ENCODE measurements at places on chromosomes 2 and 18.

- DNase-seq, result no peak
Observed at GRCh38 chr2:121599963-121600651, 49.2 kb downstream of the CLASP1 start.

GRCh38 chr2:74515981-74516633, 1.9 kb downstream of the TLX2 start:
- peak; percentile 81 for DNase-seq

- DNase-seq, result no peak
Observed at GRCh38 chr2:64012115-64012514, 7.1 kb downstream of the VPS54 start.

GRCh38 chr2:142495141-142495540, 364.3 kb upstream of the LRP1B start:
- no peak for DNase-seq

DNA sequence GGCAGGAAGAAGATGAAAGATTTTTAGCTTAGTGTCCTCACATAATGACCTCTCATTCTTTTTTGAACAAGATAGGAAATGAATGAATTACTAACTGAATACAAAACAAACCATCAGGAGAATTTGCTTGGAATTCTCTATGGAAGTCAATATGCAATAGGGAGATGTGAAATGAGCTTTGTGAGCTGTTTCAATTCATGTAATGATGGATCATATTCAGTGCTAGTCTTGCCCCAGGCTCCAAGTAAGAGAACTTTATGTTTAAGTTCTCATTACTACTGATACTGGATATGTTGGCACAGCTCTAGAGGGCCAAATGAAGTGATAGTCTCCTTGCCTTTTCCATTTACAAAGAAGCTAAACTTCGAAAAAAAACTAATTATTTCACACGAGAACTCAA, 29.2 kb downstream of the MYOM1 start:
- no peak for DNase-seq

DNA sequence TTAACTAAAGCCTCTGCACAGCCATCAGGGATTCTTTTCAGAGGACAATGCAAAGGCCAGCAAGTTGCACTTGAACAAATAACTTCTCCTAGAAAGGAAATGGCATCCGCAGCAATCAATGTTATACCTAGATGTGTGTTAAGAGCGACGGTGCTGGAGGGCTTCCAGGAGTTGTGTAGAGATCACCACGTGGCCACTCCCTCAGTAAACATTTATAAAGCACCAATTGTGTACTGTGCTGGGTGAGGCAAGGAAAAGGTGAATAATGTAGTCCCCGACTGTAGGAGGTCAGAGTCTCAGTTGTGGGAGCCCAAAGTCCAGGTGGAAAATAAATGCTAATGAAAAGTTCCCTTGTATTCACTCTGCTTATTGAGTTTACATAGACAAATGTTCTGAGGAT, 135.0 kb downstream of the ALK start:
- no peak for DNase-seq

DNA sequence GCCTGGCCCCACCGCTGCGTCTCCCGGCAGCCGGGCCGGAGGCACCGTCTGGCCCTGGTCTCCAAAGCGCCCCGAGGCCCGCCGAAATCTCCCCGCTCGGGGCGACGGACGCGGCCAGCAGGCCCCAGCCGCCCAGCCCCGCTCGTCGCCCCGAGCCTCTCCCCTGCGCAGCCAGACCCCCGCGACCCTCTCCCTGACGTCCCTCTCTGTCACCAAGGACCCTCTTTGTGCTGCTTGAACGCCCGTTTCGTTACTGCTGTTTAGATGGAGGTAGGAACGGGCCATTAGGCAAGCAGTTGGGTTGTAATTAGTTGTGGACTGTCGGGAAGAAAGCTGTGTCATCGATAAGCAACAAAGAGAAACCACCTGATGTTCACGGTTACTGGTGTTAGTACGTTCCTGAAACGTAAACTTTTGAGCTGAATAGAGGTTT, 686 bp downstream of the UBXN4 start:
- DNase-seq, result peak; percentile 72

DNA sequence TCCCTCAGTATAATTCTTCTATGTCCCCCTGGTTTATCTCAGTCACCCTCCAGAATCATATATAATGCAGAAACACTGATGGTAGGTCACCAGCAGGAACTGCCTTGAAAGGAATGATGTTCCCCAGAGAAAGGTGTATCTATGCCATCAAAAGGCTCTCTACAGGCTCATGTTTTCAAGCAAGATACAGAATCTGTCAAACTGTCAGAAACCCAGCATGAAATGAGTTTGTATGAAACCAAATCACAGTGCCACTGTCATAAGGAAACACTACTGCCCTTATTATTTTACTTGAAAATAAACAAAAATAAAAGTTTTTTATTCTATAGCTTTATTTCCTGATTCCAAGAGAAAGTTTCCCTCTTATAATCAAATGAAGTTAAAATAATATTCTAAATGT, 1064.5 kb upstream of the DDX18 start:
- no peak for DNase-seq

- DNase-seq, result no peak
Observed at GRCh38 chr2:73917696-73918207, 8.9 kb upstream of the DGUOK start.

DNA sequence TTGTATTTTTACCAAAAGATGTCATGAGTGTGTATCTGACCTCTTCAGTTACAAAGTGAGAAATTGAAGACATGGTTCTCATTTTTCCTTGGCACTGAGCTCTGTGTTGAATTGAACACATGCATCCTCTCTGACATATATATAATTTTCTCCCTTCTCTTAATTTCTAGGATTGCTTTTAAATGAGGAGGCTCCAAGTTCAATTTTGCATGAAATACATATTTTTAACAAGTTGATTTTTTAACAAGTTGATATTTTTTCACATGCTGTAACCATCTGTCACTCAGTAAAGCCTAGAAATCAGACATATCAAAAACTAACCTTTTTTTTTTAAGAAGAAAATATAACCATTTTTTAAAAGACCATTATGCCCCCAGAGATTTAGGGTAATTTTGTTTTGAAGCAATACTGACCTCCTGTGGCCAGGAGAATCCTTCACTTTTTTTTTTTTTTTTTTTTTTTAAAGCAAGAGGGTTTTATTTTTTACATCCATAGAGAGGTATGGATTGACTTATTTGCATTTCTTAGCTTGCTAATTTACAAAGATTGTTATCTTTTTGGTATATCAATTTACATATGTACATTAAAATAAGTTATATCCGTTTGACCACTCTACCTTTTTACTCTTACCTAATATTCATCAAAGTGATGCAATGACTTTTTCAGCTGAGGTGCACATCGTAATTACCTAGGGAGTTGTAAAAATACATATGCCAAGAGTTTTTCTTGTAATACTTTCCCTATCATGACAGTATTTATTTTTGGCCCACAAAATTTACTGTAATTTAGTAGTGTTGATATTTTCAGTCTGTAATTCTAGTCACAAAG, 161.8 kb downstream of the SOCS6 start:
- peak; percentile 40 for DNase-seq

- DNase-seq, result no peak
Observed at GRCh38 chr2:46461709-46462171, 17.6 kb upstream of the TMEM247 start.

- DNase-seq, result no peak
Observed at GRCh38 chr2:150981826-150982225, 279.8 kb downstream of the RBM43 start.

- DNase-seq, result no peak
Observed at GRCh38 chr2:160513120-160513519, 19.5 kb upstream of the RBMS1 start.

GRCh38 chr2:168191955-168192785, 55.2 kb downstream of the STK39 start:
- DNase-seq, result no peak

GRCh38 chr2:71417300-71418202, 35.8 kb upstream of the DYSF start:
- peak; percentile 47 for DNase-seq

GRCh38 chr2:64289251-64289650, 145.0 kb upstream of the PELI1 start:
- no peak for DNase-seq

DNA sequence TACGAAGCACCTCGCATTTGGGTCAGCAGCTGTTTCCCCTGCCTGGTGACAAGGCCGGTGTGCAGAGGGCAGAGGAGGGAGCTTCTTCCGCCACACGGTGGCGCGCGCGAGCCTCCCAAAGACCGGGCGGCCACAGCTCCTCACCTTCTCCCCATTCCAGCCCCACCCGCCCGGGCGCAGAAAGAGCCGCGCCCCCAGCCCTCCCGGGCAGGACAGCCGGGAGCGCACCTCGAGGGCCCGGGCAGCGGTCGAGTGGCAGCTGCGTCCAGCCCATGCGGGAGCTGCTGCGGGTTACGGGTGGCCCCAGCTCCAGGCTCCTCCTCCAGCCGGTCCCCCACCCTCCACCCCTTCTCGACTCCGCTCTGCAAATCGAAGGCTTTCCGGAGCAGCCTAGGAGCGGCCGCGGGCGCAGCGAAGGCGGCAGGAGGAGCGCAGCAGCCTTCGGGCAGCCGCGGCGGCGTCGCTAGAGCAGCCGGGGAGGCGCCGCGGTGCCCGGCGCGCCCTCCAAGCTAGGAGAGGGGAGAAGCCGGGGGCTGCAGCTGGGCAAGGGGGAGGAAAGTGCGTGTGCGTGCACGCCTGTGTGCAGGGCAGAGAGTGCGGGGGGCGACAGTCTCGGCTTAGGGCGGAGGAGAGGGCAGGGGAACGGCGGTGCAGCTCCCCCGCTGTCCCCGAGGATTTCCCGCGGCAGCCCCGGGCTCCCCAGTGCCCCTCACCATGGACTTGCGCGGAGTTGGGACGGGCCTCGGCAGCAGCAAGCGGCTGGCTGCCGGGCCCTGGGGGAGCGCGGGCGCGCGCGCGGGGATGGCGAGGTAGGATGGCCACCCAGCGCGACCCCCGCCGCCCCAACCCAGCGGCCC, at the start of gene CCDC85A:
TSS of gene CCDC85A (plus strand) at position 348 of the 857 bp plus-strand sequence. CDS start 635 bp downstream, outside the sequence.
- peak; percentile 69 for DNase-seq

GRCh38 chr2:1910592-1911246, 166.4 kb upstream of the PXDN start:
- no peak for DNase-seq

GRCh38 chr2:28442328-28442727, 49.7 kb downstream of the FOSL2 start:
- no peak for DNase-seq

DNA sequence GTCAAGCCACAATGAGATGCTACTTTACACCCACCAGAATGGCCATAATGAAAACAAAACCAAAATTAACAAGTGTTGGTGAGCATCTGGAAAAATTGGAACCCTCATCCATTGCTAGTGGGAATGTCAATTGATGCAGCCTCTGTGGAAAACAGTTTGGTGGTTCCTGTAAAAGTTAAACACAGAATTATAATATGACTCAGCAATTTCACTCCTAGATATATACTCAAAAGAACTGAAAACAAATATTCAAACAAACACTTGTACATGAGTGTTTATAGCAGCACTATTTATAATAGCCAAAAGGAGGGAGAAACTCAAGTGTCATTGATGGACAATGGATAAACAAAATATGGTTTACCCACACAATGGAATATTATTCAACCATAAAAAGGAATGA, 43.0 kb downstream of the INO80C start:
- DNase-seq, result no peak

DNA sequence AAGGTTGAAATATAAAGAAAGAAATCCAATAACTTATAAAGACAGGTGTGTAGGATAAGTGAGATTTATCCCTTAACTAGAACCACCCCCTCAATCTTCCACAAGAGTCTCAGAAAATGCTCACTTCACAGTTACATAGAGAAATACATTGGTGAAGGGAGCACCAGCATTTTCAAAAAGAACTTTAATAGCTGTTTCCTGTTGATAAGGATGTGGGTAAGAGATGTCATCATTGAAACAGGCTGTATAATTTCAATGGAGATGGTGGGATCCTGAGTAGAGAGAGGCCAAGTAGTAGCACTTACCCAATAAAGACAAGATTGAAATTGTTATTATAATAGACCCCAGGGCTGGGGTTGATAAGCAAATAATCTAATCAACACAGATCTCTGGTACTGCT, 162.2 kb upstream of the TACR1 start:
- DNase-seq, result peak; percentile 81

GRCh38 chr2:177201919-177202346, 10.7 kb upstream of the HNRNPA3 start:
- DNase-seq, result no peak

- DNase-seq, result peak; percentile 52
Observed at GRCh38 chr18:48230467-48231113, 178.6 kb downstream of the ZBTB7C start.

DNA sequence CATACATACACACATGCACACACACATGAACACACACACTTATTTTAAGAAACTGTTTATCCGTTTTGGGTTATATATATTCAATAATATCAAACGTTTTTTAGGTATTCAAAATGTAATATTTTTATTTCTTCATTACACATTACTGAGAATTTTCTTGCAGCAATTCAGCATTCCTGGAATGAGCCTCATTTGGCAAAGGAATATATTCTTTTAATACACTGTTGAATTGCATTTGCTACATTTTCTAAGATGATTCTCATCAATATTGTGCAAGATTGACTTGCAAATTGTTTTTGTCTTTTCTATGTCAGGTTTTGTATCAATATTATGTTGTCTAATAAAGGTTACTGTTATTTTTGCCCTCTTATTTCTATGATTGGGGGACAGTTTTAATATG, 276.1 kb upstream of the CYP26B1 start:
- no peak for DNase-seq

GRCh38 chr2:23023722-23024121, 361.3 kb upstream of the KLHL29 start:
- DNase-seq, result no peak

- no peak for DNase-seq
Observed at GRCh38 chr2:169808221-169808620, 9.6 kb downstream of the SSB start.

- no peak for DNase-seq
Observed at GRCh38 chr2:117738991-117739839, 75.3 kb upstream of the DDX18 start.

Data from hematopoietic multipotent progenitor cell treated with erythropoietin and hydrocortisone succinate and interleukin-3 and kit ligand, for 8 days (in vitro differentiated cells).